SJSA1 (cell line): ENCODE measurements at places on chromosomes 7 and 10. TPM values are rescaled to one million over a fixed set of nuclear protein-coding genes. Genes with fewer than 3 reads are reported as not detected.
A peak's percentile ranks its signal among the peaks of the same experiment; 100 is the strongest.

Gene CYP51A1
- total RNA-seq = 85.3 and 89.0 TPM in 2 replicates

DNA sequence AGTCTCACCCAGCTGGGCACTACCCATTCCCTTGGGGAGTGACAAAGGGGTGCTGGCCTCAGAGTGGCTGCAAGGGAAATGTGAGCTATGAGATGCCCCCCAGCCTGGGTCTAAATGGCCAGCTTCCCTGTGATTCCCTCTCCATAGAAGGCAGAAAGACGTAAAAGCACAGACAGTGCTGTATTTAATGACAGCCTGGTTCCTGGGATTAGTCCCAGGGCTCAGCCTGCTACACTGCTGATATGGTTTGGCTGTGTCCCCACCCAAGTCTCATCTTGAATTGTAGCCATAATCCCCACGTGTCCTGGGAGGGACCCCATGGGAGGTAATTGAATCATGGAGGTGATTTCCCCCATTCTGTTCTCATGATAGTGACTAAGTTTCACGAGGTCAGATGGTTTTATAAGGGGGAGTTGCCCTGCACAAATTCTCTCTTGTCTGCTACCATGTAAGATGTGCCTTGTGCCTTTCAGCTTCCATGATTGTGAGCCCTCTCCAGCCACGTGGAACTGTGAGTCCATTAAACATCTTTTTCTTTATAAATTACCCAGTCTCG lies 23.9 kb upstream of the CALN1 start:
- no peak for DNase-seq

- DNase-seq = peak; percentile 22
These were observed 46.2 kb downstream of the MINDY4 start for GRCh38 chr7:30817371-30817767.

DNA sequence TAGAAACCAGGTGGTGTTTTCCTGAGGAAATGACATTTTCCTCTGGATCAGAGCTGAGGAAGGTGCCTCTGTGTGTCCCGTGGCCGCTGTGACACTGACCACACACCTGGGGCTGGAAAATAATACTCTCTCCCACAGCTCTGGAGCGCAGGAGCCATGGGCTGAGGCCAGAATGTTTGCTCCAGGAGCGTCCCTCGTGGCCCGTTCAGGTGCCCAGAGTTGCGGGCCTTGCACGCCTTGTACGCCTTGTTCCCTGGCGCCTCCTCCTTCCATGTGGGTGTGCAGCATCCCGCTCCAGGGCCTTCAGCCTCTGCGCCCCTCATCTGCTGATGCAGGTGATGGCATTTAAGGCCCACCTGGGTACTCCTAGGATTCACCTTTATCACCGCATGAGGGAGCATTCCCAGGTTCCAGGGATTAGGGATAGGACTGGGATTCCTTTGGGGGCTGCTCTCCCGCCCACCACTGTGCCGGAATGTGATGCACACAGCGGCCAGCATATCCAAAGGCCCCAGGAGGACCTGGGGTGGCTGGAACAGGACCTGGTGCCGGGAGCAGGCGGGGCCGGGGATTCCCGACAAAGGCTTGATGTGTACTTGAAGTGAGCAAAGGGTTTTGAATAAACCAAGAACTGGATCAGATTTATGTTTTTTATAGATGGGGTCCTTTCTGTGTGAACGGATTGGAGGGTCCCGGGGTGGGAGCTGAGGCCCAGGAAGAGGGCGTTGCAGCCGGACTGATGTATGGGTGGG lies 44.0 kb downstream of the PITRM1 start:
- no peak for DNase-seq

- no peak for DNase-seq
These were observed 30.2 kb downstream of the PWWP2B start for GRCh38 chr10:132427006-132427771.

- no peak for DNase-seq
These were observed 12.2 kb upstream of the RSBN1L start for GRCh38 chr7:77684030-77684429.

DNA sequence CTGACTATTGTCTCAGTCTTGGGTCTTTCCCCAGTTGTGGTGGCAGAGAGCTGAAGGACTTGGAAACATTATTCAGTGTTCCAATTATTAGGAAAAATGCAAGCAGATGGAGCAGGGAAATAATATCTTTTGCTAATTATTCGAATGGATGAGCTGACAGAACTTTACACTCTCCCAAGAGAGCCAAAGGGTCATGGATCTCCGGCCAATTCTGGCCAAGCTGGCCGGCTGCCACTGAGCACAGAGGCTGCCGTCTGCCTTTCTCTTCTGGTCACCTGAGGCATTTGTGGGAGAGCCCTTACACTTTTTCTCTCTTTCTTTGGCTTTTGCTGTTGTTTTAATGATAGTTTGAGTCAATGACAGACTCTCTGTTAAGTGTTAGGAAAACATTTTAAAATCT lies 22.2 kb upstream of the CNTNAP2 start:
- no peak for DNase-seq

DNA sequence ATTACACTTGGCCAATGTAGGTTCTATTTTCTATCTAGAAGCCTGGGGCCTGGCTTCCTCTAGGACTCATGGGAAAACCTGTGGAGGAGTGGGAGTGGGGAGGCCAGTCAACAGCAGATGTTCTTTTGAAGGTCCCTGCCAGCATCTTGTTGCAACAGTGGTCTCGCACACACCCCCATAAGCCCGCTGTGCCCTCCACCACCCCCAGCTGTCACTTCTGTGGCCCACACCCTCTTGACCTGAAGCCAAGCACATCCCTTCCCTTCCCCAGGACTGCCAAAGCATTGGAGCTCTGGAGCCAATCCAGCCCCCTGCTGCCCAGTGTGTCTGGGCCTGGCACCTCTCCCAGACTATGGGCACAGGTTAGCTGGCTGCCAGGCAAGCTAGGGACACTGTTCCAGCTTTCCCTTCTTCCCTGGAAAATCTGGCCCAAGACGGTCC lies 1.9 kb upstream of the STX1A start:
- no peak for DNase-seq
